ENCODE measurements at places on chromosomes 2 and 18. TPM values are rescaled to one million over a fixed set of nuclear protein-coding genes. Genes with fewer than 3 reads are reported as not detected.

DNA sequence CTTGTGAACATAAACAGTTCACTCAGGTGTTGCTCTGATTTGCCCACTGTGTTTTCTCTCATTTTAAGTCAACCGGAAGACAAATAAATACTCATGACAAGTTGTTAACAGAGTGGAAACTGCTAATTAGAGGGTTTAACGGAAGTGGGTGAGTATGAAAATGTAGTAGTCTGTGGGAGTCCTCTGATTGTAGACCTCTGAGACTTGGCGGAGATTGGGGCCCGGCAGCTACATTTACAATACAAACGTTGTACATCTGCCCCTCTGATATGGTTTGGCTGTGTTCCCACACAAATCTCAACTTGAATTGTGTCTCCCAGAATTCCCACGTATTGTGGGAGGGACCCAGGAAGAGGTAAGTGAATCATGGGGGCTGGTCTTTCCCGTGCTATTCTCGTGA lies 107.3 kb upstream of the FAM98A start:
- DNase-seq: no peak

DNA sequence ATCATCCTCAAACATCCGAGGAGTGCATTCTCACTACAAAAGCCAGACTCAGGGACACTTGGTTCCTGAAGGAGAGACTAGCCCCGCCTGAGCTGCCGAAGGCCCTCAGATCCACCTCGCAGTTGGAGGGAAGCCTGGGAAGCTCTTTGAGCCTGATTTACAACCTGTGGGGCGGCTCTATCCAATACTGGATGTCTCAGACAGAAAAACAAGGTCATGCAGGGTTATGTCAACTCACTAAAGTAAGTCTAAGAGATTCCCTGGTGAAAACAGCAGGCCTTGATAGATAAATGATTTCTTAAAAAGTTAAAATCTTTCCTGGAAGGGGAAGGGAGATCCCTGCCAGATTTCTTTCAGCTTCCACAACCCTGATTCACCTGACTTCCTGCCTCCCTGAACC lies 284.3 kb downstream of the CYP26B1 start:
- DNase-seq: no peak

GRCh38 chr2:76193089-76193488 lies 482.4 kb upstream of the GCFC2 start:
- DNase-seq: no peak

Gene ASAP2
- 4.3 TPM for total RNA-seq

Gene FOXD4L1
- total RNA-seq: 0.27 TPM

Gene COL3A1
- not detected for total RNA-seq

Gene COL4A4
- not detected for total RNA-seq

GRCh38 chr2:160269803-160270570 lies 69.9 kb upstream of the ITGB6 start:
- peak; percentile 43 for DNase-seq

DNA sequence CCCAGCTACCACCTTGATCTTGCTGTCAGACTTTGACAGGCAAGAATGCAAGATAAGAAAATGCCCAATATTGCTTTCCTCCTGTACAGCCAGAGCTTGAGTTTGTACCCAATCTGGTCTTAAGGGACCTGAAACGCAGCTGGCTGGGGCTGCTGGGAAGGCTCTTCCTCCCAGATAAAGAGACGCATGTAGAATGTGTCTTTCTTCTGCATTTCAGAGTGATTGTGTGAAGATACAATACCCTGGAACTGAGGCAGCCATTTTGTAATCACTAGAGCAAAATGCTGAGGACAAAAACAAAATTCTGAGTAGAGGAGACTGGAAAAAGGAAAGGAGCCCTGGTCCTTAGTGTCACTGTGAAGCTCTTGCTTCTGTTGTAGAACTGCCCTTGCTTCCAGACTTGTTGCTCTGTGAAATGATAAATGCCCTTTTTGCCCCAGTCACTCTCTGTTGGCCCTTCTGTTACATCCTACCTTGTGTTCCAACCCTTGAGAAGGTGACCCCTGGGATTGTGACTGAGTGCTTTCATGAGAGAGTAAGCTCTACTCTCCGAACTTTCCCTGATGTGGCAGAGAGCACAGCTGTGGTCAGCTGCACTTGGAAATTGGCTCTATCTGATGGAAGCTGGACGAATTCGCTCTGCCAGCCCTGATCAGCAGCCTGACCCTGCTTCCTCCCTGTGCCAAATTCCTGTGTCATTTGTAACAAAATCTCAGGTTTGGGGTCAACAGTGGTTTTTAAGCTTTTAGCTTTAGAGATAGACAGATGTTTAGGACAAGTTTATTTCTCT lies 137.4 kb upstream of the RBMS1 start:
- no peak for DNase-seq

Gene ESPNL
- total RNA-seq: 1.1 TPM

- DNase-seq: no peak
Observed at GRCh38 chr2:190763901-190764514, 115.1 kb downstream of the NAB1 start.

GRCh38 chr18:76691800-76692199 lies 130.6 kb upstream of the ZNF236 start:
- no peak for DNase-seq

Gene PLA2R1
- total RNA-seq: 2.4 TPM

- DNase-seq: no peak
Observed at GRCh38 chr18:7729868-7730267, 162.8 kb downstream of the PTPRM start.

DNA sequence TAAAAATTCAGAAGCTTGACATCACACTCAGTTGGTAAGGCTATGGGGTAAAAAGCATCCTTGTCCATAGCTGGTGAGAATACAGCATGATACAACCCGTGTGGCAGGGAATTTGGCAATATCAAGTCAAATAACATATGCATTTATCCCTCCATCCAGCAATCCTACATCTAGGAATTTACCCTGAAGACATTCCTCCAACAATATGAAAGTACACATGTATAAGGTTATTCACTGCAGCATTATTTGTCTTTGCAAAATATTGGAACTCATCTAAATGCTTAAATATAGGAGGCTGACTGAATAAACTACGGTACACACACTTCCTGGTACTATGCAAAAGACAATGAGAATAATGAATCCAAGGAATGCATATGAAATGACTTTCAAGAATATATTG lies 101.0 kb downstream of the MEP1B start:
- DNase-seq: no peak

DNA sequence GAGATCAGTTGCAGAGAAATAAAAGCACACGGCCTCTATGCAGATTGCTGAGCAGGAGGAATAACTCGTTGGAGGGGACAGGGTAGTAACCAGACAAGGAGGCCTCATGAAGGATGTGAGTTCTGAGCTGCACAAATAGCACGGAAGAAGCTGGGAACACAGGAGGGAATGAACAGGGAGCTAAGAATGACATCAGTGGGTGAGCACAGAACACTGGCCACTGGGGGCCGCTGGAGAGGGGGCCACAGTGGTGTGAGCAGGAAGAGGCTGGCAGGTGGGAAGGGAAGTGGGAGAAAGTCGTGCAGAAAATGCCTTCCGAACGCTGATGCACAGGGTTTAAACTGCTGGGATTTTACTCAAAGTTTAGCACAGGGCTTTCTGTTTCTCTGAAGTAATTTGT lies 61.0 kb downstream of the ZAP70 start:
- DNase-seq: peak; percentile 5

GRCh38 chr2:46989491-46990230 lies 74.1 kb upstream of the MCFD2 start:
- DNase-seq: no peak

Gene SFT2D3
- total RNA-seq: 10.8 TPM

Data from hematopoietic multipotent progenitor cell (in vitro differentiated cells).